ENCODE measurements at places on chromosomes 7 and 10.

DNA sequence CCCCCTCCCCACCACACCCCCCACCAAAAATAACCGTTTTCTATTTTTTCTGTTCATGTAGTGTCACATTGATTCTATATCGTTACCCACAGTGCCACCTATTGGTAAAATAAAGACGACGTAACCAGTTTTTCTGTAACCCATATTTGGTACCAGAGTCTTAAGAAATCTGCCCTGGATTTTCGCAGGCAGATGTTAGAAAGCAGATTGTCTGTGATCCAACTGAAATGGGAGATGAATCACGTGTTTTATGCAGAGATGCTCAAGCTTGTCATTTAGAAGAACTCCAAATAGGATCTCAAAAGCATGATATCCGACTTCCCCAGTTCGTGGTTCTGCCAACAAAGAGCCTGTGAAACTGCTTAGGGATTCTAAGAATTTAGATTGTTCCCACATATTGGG is 261.1 kb upstream of the CSTF2T start:
- no peak for DNase-seq

DNA sequence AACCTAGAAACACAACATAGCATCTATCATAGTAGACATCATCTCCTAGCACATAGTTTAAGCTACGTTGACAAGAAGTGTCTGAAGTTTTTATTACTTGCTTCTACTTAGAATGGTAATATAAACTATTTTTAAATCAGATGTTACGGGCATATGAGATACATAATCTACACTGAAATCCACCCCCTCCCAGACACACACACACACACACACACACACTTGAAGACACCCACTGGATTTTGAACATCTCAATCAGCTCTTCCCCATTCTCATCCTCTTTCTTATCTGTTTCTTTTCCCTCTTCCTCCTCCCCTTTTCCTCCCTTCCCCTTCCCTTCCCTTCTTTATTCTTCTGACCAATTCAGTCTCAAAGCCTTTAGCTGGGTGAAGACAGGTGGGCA is 175.9 kb downstream of the PAXIP1 start:
- no peak for DNase-seq

- DNase-seq: no peak
Measured at GRCh38 chr7:69364813-69365643, 233.2 kb upstream of the AUTS2 start.

- DNase-seq: no peak
Measured at GRCh38 chr7:48617993-48618392, 306.4 kb upstream of the CDC14C start.

DNA sequence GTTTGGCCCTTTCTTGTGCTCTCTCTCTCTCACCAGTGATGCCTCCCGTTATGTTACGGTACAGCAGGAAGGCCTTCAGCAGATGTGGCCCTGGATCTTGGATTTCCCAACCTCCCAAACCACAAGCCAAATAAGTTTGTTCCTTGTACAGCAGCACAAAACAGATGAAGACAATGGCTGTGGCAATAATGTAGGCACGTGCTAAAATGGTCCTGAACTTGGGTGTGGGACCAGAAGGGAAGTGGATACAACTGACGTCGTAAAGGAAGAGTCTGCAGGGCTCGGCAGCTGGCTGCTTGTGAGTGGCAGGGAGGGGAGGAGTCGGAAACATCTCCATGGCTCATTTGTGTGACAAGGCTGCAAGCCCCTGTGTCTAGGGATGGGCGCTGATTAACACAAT is 26.8 kb downstream of the PROSER2 start:
- no peak for DNase-seq
